ENCODE measurements at places on chromosomes 1 and 21.

GRCh38 chr1:30824736-30825429 lies 67.3 kb upstream of the LAPTM5 start:
- H3K27me3 ChIP-seq, result no peaks in the 10 kb centered on the region
- no peak for DNase-seq
- H3K27ac ChIP-seq, result peak overlapping the region; percentile 97
- no peaks in the 10 kb centered on the region for H3K36me3 ChIP-seq

- DNase-seq, result no peak
- H3K27me3 ChIP-seq, result no peaks in the 10 kb centered on the region
- H3K27ac ChIP-seq, result no peak overlapping the region
- no peak overlapping the region for H3K4me3 ChIP-seq
- no peaks in the 10 kb centered on the region for H3K4me1 ChIP-seq
- no peaks in the 10 kb centered on the region for H3K36me3 ChIP-seq
These were observed 37.9 kb downstream of the CDK18 start for GRCh38 chr1:205542367-205542766.

- H3K4me3 ChIP-seq, result no peak overlapping the region
- no peak for DNase-seq
- H3K36me3 ChIP-seq, result no peaks in the 10 kb centered on the region
- no peaks in the 10 kb centered on the region for H3K27me3 ChIP-seq
- no peak overlapping the region for H3K27ac ChIP-seq
These were observed 223.7 kb upstream of the USP25 start for GRCh38 chr21:15506086-15506485.

- no peak overlapping the region for H3K27ac ChIP-seq
- DNase-seq, result no peak
- H3K27me3 ChIP-seq, result no peaks in the 10 kb centered on the region
- H3K4me3 ChIP-seq, result no peak overlapping the region
These were observed 57.9 kb downstream of the BRINP2 start for GRCh38 chr1:177228693-177229065.

DNA sequence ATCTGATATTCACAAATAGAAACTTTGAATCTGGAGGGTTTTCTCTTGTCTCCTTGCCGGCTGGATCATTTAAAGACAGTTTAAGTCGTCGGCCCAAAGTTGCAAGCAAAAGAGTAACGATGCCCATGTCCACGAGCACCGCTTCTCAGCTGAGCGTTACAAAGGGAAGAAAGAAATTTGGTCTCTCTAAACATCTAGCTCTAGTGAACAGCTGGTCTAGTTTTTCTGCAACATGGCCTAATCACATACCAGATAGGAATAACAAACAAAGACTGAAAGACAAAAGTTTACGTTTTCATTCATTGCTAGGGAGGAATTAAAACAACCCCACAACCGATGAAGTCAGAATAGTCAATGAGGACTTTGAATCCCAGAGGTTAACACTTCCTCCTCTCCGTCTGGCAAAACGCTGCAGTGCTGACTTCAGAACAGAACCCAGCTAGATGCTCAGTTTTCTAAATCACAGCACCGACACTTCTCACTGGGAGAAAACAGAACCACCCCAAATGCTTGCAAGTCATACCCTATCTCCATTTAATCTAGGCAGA lies 69.4 kb downstream of the NTPCR start:
- H3K4me3 ChIP-seq, result no peak overlapping the region
- H3K4me1 ChIP-seq, result no peaks in the 10 kb centered on the region
- no peak overlapping the region for H3K27ac ChIP-seq
- no peak for DNase-seq

DNA sequence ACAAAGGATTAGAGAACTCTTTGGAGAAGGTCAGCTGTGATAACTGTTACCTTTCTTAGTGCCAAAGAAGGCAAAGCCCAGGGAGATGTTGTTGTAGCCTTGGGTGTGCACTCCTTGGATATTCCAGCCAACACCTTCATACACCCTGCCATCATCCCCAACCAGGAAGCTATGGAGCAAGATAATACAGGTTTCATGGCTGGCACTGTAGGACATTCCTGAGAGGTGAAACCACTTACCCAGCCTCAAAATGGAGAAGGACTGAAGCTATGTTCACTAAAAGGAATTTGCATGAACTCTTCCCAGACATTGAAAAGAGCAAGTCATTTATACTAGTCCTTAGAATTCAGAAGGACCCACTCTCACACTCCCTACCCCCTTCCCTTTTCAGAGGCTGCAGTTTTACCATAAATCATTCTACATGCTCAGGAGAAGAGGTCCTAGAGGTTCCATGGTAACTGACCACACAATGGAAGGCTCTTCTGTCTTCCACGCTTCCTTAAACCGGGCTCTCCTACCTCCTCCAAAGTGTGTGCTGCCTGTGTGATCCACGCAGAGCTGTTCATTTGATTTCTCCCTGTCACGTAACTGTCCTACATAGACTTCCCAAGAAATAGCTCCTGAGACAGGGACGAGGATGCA lies 5.5 kb downstream of the PGLYRP4 start:
- no peak overlapping the region for H3K4me3 ChIP-seq
- no peaks in the 10 kb centered on the region for H3K27me3 ChIP-seq
- DNase-seq, result no peak
- H3K36me3 ChIP-seq, result no peaks in the 10 kb centered on the region
- H3K27ac ChIP-seq, result no peak overlapping the region
- no peaks in the 10 kb centered on the region for H3K4me1 ChIP-seq

DNA sequence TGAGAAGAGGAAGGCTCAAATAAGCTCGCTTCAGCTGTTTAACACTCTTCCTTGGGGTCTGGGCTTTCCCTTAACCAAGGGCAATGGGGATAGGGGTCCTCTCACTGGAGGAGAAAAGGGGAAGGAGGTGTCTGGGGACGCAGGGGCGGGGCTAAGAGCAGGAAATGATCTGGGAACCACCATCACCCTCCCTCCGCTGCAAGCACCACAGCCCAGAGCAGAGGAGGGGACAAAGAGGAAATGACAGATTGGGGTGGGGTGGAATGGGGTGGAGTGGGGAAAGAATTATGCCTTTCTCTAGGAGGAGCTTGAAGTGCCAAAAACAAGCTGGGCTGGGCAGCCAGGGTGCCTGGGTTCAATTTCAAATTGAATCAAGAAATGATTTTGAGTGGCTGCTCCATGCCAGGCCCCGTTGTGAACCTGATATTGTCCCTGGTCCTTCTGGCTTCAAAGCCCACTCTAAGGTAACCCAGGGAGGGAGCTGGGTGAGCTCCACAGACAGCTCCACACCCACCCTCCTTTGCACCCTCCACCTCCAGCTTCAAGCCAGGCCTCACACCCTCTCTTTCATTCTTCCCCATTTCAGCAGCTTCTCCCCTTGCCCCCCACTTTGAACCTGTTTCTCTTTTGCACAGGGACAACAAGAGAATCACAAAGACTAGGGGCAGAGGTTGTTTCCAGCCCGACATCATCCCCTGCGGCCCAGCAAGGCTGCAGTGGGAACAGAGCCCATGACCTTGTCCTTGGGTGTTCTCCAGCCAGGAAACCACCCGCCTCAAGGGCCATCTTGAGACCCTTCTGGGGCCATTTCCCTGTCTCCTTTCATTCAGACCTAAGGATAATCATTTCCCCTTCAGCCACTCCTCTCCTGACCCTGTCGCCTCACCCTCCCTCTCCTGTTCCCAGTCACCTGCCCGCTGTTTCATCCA lies 1.1 kb downstream of the ARHGAP30 start:
- H3K4me3 ChIP-seq, result peak overlapping the region; percentile 63
- no peaks in the 10 kb centered on the region for H3K36me3 ChIP-seq
- H3K27ac ChIP-seq, result peak overlapping the region; percentile 12
- DNase-seq, result no peak
- no peaks in the 10 kb centered on the region for H3K27me3 ChIP-seq

GRCh38 chr1:94104776-94105580 lies 16.0 kb downstream of the ABCA4 start:
- H3K36me3 ChIP-seq, result no peaks in the 10 kb centered on the region
- no peaks in the 10 kb centered on the region for H3K27me3 ChIP-seq
- no peaks in the 10 kb centered on the region for H3K4me1 ChIP-seq
- DNase-seq, result no peak
- no peak overlapping the region for H3K4me3 ChIP-seq
- H3K27ac ChIP-seq, result no peak overlapping the region

DNA sequence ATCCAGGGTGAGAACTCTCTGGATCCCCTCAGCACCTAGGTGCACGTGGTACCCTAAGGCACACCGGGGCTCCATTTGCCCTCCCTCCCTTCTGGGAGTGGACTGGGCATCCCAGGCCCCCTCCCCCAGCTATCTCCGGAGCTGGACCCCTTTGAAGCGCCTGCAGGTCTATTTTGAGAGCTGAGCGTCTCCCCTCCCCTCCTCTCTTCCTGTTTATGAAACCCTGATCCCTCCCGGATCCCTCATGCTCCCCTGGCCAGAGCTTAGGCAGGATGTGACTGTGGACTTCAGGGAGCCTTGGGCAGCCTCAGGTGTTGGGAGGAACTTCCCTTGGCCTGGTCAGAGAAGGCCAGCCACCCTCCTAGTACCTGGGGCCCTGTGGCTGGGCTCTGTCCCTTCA lies 10.2 kb downstream of the RPS6KA1 start:
- H3K27me3 ChIP-seq, result no peaks in the 10 kb centered on the region
- H3K36me3 ChIP-seq, result no peaks in the 10 kb centered on the region
- no peak overlapping the region for H3K4me3 ChIP-seq
- no peak for DNase-seq
- no peak overlapping the region for H3K27ac ChIP-seq

GRCh38 chr1:26994020-26994786 lies 711 bp downstream of the TRNP1 start:
- H3K27ac ChIP-seq, result peak overlapping the region; percentile 65
- no peaks in the 10 kb centered on the region for H3K27me3 ChIP-seq
- DNase-seq, result no peak
- H3K4me3 ChIP-seq, result peak overlapping the region; percentile 92

- no peaks in the 10 kb centered on the region for H3K36me3 ChIP-seq
- DNase-seq, result no peak
- no peak overlapping the region for H3K4me3 ChIP-seq
- no peaks in the 10 kb centered on the region for H3K4me1 ChIP-seq
- no peak overlapping the region for H3K27ac ChIP-seq
These were observed 10.1 kb downstream of the SELE start for GRCh38 chr1:169723763-169724162.
